ENCODE measurements at places on chromosomes 2 and 18.
A peak's percentile ranks its signal among the peaks of the same experiment; 100 is the strongest.

GRCh38 chr2:176136374-176137251 lies 7.1 kb downstream of the HOXD8 start:
- peak; percentile 55 for DNase-seq

- DNase-seq: no peak
These were observed 601.2 kb upstream of the SALL3 start for GRCh38 chr18:78378403-78378802.

DNA sequence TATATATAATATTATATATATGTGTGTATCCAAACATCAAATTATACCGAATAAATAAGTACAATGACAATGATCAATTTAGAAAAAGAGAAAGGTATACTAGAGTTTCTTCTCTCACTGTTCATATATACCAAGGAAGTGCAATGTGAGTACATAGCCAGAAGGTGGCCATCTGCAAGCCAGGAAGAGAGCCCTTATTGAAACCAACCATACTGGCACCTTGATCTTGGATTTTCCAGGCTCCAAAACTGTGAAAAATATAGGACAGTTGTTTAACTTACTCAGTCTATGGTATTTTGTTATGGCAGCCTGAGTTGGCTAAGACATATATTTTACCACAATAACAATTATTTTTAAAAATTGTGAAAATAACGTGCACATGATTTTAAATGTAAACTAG lies 1490.2 kb upstream of the SLC39A10 start:
- no peak for DNase-seq

GRCh38 chr18:49237031-49237430 lies 223.4 kb downstream of the DYM start:
- no peak for DNase-seq

- no peak for DNase-seq
These were observed 10.4 kb downstream of the ARHGAP25 start for GRCh38 chr2:68745006-68745405.

- peak; percentile 46 for DNase-seq
These were observed 26.2 kb upstream of the INSIG2 start for GRCh38 chr2:118062048-118062447.

GRCh38 chr2:113203217-113203530 lies 29.4 kb downstream of the PSD4 start:
- no peak for DNase-seq

DNA sequence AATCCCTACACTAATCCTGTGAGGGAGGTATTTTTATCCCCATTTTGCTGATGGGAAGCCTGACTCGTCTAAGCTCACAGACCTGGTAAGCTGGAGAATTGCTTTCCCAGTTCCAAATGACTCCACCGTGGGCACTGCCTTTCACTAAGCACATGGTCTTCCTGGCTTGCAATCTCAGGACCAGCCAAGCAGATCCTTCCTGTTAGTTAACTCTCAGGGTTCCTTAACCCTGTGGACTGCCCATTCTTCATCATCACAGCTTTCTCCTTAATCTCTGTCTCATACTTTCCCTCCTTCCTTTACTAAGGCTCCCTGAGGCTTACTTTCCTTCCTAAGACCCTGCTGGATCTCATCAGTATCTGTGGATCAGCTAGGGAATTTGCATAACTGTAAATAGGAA lies 122.2 kb upstream of the ZEB2 start:
- no peak for DNase-seq

- no peak for DNase-seq
These were observed 156.6 kb downstream of the DNAH7 start for GRCh38 chr2:195912079-195912478.

DNA sequence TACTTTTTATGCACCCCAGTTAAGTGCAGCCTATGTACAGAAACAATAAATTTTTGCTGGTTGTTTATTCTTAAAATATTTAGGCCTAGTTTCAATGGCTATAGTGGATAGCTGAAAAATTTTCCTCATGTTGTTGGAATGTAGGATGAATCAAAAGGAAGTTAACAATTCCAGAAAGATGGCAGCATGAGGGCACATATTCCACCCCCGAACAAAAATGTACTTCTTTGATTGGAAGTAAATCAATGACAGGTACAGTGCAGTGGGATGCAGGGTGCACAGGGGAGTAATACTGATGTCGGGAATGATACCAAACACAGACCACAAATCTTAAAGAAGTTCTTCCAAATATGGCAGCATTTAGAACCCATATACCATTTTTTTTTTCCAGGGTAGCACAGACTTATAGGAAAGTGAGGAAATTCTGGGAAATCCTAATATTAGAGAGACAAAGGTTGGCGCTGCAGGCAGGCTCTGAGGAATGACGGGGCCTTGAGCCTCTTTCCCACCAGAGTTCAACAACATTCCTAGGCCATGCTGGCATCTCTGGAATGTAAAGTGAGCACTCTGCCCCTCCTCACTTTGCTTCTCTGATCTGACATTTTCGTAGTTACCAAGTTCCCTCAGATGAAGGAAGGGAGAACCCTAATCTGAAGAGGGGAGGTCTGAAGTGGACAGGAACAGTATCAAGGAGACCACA lies 36.6 kb upstream of the IKZF2 start:
- DNase-seq: peak; percentile 75

DNA sequence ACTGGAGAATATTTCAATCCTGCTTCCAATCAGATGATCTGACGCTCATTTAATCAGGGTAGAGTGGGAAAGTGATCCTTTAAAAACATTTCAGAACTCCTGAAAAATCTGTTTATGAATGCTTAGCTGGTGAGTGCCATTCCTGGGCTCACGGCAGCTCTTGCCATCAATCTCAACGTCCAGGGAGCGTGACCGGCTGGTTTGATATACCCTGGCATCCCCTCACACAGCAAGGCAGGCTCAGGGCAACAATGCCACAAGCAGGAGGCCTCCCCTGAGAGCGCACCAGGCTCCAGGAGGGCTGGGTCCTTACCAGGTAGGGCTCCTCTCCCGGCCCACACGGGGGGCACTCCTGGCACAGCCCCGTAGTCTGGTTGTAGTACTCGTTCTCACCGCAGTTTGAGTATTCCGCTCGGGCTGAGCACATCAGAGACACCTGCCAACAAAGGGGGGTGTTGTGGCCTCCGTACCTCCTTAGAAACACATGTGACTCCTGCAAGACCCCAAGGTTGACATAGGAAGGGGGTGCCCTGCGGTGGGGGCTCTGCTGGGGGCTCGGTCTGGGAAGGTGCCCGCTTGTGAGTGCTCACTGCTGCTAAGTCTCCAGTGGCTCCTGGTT lies 59.1 kb downstream of the EDAR start:
- no peak for DNase-seq

- no peak for DNase-seq
These were observed 5.7 kb downstream of the RPL37A start for GRCh38 chr2:216504376-216504762.

DNA sequence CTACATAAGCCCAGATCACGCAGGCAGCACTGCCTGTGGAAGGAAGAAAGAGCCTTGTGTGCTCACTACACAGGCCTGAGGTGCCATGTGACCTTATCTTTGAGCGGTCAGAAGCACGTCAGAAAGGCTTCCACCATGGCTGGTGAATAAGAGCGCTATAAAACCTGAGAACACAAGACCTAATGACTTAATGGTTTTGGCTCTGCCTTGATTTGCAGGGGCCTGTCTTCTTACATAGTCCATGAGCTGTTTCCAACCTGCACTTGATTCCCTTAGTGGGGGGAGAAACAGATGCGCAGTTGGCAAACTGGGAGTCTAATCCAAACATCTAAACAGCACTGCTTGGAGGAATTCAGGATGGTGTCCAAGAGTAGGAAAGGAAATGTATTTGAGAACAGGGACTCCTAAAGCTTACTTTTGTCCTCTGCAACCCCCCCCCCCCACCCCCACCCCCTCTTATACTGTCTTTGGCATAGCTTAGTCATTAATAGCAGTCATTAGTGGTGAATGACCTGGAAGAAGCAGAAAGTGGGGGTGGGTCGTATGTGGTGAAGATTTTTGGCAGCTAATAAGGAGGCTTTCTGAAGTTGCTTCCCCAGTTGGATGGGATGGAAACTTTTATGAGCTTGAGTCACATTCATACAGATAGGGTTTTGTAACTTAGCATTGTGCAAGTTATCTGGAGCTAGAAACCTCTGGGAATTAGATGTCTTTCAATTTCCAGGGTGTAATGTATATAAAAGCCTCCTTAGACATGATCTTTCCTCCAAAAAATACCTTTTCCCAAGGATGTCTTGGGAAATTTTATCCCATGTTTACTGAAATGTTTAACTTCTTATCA lies 454.1 kb downstream of the MEIS1 start:
- peak; percentile 77 for DNase-seq

DNA sequence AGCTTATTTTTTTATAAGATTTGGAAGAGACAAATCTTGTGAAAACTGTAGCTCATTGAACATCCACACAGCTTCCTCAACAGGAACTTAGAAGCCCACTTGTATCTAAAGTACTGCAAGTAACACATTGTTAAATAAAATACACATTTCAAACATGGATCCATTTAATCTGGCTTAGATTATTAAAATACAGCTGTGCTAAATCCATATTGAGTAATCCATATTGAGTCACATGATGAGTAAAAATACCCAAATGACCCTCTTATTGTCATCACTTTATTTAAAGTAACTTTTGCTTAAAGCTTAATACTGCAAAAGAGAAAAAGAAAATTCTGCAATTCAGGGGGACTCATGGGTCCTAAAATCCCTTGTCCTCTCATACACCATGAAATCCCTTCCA lies 133.3 kb downstream of the OSR1 start:
- no peak for DNase-seq

DNA sequence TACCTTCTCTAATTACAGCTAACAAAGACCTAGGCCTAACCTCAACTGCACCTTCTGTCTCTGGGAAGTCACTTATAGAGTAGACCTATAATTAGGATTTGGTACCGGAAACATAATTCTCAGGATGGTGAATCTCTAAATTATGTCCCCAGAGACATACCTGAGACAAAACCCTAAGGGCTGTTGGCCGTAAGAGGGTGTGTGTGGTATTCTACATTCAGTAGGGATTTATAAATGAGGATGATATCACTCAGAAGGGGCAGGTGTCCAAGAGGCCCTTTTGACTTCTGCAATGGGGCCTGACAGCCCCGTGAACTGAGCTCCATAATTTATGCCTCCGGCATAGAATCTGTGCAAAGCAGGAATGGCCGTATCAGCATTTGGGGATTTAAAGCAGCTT lies 13.5 kb upstream of the DARS1 start:
- DNase-seq: no peak

DNA sequence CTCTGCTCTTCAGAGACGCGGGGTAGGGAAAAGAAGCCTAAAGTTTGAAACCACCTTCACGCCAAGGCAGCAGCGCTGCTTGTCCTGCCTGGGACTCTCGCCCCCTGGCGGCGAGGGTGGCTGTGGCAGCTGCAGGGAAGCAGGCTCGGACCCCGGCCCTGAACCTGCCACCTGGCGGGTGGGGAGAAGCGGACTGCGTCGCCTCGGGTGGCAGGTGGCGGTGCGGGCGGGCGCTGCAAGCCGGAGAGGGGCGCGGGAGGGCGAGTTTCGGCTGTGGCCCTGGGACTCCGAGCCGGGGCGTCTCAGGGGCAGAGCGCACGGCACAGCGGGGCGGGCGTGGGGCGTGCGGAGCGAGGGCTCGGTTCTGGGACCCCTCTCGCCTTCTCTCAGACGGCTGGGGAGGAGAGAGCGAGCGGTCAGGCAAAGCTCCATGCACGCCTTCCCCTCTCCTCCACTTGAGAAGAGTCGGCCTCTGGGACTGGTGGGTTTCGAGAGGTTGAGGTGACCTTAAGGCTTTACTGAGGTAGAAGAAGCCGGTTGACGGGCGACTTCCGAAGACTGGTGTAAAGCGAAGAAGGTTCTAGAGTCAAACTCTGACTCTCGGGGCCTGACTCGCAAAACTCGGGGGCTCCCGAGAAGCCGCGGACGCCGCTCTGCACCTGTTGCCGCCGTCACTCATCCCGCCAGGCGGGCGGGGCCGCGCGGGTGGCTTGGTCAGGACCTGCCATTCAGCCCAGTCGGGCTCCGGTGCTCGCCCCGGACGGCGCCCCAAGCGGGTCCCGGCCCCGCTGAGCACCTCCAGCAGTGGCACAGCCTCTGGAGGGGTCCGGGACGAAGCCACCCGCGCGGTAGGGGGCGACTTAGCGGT lies 1.1 kb upstream of the BOLL start:
- DNase-seq: no peak

DNA sequence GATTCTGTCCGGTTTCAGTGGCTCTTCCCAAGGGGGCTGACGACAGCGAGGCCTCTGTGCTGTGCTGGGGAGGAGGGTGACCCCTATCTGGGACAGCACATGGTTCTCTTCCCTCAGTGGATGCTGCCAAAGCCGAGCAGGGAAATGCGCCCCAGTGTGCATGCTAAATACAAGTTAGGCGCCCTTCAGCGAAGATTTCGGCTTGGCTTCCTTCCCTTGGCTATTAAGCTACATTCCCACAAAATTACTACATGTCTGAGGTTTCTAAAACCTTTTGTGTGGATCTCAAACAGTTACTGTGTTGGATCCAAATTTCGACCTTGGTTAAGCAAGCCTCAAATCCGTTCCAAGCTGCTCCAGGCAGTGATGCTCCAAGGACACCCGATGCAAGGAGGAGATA lies 440.3 kb downstream of the NRXN1 start:
- DNase-seq: no peak

- DNase-seq: no peak
These were observed 6.8 kb upstream of the TEX51 start for GRCh38 chr2:126891681-126892500.

DNA sequence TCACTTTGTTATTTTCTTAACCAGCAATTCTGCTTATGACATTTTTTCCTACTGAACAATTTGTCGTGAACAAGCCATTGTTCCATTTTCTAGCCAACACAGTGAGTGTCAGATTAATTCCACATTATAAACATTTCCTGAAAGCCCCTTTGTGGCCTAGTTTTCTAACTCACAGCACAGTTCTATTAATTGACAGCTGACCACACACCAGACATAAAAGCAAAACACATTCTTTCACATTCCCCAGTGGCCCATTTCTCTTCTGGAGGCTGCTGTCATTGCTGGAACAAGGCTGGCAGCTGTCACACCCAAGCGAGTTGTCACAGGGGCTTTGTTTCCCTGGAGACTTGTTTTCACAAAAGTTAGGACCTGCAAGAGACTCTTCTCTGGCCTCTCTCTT lies 50.7 kb downstream of the RNF152 start:
- DNase-seq: no peak

- no peak for DNase-seq
These were observed 283.0 kb downstream of the MYCN start for GRCh38 chr2:16223161-16223840.

- DNase-seq: no peak
These were observed 1302.7 kb upstream of the PIK3C3 start for GRCh38 chr18:40652321-40652720.

GRCh38 chr2:20515290-20516220 lies 68.7 kb downstream of the RHOB start:
- DNase-seq: no peak

- no peak for DNase-seq
These were observed 497.8 kb downstream of the EIPR1 start for GRCh38 chr2:2879781-2880180.

- no peak for DNase-seq
These were observed 270.6 kb downstream of the SS18 start for GRCh38 chr18:25819746-25820363.

- DNase-seq: peak; percentile 84
These were observed 123.0 kb upstream of the SERPINE2 start for GRCh38 chr2:224162122-224162521.

- no peak for DNase-seq
These were observed 146.0 kb downstream of the RHBDD1 start for GRCh38 chr2:226981791-226982326.

Measured in AG08395 (cell line).